ENCODE measurements at places on chromosomes 1 and 21.

GRCh38 chr1:94463056-94463764 is 45.0 kb downstream of the ABCD3 start:
- no peak for DNase-seq

DNA sequence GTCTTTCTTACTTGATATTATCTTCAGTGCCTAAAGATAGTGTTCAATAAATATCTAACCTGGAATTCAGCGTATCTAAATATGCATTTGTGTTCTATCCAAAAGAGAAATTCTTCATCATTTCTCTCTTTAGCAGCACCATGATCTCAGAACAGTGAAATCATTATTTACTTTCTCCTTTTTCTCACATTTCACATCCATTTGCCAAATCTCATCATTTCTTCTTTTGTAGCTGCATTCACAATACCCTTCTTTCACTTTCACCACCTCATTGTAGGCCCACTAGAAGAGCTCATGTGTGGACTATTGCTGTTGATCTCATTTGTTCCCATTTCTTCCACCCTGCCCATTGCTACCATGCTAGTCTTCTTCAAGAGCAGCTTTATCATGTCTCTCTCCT is 178.0 kb downstream of the PHTF1 start:
- DNase-seq, result no peak

- DNase-seq, result no peak
These were observed 109.6 kb downstream of the SLC45A1 start for GRCh38 chr1:8427493-8427892.

DNA sequence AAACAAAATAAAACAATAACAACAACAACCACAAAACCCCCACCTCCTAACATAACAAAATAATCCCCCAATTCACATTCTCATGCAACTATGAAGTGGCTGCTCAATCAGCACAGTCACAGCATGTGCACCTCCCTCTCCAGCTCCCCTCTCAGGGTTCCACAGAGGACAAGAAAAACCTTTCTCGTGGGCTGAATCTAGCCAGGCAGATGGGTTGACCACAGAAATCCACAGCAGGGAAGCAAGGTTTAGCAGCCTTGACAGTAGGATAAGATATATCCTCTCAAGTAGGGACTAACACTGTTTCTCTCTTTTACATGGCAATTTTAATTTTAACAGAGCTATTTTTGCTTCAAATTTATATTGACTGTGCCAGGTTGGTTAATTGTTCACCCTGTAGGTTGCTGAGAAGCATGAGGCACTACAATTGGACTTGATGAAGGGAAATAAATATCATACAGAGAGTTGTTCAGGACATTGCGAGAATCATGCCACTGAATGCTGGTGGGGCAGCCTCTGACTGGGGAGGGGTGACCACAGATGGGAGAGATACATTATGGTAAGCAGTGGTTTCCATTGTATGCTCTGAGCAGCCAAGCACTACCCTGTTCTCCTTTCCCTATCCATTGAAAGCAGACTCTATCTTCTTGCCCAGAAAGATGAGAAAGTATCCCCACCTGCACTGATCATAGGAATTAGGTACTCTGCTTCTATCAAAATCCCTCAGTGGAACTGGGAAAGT is 535.1 kb downstream of the DPYD start:
- no peak for DNase-seq

DNA sequence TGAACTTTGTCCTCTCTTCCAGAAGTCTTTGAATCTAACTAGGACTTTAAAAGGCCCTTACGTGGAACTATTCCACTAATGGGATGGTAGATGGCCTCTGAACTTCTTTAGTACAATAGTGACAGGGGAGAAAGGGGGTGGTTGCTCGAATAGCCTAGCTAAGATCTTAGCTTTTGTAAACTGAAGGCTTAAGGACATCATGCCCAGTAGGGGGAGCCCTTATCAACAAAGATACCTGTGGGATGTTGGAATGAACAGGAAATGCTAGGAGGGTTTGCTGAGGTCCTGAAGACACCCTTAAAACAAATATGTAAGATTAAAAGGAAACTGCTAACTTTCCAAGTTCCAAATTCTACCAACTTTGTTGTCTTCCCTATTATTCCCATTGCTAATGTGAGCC is 33.2 kb downstream of the NHLH2 start:
- DNase-seq, result no peak

- no peak for DNase-seq
These were observed 13.1 kb downstream of the KRTAP13-1 start for GRCh38 chr21:30408782-30409494.

GRCh38 chr1:53134961-53135734 is 7.3 kb downstream of the SLC1A7 start:
- no peak for DNase-seq

GRCh38 chr1:51313961-51314777 is 16.2 kb downstream of the TTC39A start:
- DNase-seq, result no peak

GRCh38 chr1:235423214-235423652 is 56.0 kb downstream of the TBCE start:
- DNase-seq, result no peak

DNA sequence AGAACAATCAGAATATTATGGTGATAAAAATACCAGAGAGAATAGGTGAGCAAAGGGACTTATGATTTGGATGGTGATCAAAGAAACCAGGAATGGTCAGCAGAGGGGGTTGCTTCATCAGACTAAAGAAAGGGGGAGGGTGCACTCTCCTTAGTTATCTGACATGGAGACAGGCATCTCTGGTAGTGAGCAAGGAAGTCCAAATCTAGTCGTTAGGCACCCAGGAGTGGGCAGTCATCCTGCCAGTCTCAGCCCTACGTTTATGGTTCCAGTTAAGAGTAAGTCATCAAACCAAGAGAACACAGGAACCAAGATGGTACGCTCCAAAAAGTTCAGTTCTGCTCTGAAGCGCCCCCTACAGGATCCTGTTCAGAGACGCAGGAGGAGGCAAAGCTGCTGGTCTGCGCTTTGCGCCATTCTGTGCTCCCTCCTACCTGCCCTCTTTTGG is 28.6 kb downstream of the EBNA1BP2 start:
- DNase-seq, result no peak

DNA sequence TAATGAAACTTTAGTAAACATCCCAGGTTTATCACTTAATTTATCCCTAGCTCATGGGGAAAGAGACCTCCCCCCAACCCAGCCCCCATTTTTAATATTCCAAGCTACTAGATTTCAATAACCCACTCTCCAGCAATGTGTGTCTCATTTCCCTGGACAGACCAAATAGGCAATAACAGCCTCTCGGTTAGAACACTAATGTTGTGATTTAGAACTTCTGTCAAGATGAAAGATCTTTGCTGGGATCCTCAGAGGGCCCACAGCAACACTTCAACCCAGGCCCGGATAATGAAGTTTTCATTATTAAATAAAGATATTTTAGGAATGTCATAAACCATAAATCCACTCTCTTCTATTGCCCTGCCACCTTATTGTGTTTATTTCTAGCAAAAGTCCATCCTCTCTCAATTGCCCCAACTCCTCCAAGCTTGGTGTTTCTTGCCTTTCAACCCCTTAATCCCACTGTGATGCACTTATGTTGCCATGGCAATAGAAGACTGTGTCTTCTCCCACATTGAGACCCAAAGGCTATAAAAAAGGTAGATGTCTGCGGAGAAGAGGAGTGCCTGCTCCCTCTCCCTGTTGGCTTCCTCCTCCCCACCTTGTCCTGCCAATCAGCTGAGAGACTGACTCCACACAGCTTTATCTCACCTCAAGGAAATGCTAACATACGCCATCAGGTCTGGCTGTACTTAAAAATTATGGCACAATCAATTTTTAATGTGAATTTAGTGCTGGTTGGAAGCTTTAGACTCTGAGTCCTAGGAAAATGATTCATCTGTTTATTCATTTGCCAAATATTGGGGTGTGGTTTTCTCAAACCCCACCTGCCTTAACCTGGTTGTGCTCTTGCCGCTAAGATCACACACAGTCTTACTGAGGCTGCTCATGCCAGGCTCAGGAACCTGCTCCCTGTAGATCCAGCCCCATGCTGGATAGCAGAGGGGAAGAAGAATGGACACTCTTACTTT is 258.3 kb upstream of the CAMK1G start:
- no peak for DNase-seq

GRCh38 chr1:246629030-246629429 is 62.8 kb downstream of the CNST start:
- no peak for DNase-seq

DNA sequence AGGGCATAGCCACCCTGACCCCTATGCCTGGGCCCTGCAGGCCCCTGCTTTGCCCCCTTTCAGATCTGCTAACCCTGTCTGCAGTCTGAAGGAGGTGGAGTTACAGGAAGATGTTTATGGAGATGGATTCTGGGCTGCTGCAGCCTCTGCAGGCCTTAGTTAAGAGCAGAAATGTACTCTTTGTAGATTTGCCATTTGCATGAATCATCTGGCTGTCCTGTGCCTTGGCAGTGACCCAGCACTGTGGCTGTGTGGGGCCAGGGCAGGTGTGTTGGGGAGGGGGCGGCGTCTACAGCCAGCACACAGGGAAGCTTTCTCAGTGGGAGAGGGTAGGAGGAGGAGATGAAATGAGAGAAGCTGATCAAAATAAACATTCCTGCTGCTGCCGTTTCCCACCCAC is 867.3 kb downstream of the PLA2G4A start:
- DNase-seq, result no peak

GRCh38 chr1:101217148-101217547 is 19.7 kb upstream of the S1PR1 start:
- DNase-seq, result no peak

DNA sequence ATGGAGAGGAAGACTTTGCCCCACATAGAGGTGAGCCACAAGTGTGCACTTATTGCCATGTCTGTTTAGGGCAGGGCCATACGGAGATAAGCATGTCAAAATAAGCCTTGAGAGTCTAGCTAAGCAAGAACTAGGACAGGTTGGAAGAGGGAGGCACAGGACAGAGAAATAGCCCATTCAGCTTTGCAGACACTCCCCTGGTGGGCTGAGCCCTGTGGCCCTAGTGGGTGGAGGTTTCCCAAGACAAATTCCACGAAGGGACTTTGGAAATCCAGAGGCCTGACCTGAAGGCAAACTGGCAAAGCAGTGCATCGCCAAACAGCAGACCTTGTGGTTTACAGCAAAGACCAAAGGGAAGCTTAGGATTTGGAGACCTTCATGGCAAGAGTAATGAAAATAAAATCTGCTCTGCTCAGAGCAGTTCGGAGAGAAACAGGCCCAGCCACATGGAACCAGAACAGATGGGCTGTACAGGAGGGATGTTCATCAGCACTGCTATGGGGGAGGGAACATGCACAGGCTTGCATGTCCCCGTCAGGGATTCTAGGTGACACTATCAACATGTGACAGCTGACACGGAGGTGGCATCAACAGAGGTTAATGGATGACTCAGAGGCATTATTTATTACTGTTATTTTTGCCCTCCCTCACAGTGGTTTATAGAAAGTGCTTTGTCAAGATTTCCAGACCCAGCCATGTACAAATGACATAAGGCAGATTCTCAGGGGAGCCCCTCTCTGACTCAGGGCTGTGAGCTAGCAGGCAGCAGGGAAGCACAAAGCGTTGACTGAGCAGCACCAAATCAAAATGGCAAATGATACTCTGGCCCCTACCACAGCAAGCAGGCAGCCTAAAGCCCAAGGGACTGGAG is 90.1 kb upstream of the IRF2BP2 start:
- no peak for DNase-seq

GRCh38 chr1:67834246-67834877 is 1.1 kb upstream of the GNG12 start:
- no peak for DNase-seq

GRCh38 chr21:38985568-38986378 is 180.0 kb downstream of the ETS2 start:
- DNase-seq, result no peak

DNA sequence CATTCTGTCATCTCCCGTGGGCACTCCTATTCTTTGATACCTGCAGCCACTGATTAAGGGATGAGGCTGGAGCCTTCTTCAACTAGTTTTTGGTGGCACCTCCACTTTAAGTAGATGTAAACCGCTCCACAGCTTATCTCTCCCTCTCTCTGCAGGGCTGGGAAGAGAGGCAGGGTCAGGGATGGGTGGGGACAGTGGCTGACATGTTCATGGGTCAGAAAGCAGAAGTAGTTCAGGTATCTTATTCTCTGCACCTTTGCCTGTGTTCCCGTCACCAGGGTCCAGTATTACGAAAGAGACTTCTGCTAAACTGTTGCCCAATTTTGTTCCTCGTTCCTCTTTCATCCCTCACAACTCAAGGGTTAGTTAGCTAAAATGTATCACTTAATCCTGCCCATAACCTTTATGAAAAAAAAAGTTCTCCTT is 51.7 kb upstream of the EDEM3 start:
- no peak for DNase-seq

DNA sequence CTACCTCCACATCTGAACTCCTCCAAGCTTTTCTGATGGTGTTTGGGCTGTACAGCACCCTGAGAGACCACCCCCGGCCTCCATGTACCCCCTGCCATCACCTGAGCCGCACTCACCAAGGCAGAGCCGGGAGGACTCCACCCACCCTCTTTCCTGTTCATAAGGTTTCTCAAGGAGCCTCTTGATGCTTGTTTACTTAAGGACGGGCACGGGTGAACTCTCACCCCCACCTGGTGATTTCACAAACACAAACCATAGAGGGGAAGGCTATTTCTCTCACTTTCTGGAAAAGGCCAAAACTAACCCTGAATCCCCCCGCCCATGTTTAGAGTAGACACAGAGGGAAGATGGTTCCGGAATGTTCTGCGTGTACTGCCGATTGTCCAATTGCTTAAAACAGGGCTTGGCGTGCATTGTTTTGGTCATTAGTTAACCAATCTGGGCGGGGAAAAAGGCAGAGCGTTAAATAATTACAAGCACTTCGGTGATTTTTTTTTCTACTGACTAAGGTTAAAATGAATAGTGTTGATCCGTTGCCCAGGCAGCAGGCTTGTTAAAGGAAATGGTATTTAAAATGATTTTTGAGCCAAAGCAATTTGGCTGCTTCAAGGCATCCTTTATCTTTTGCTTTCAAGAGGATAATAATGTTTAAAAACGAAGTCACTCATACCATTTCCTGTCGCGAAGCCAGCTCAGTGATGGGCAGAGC is 279.8 kb upstream of the VAMP3 start:
- DNase-seq, result no peak

- no peak for DNase-seq
These were observed 33.6 kb downstream of the PGBD5 start for GRCh38 chr1:230392536-230392909.

GRCh38 chr1:18100491-18101063 is 7.0 kb upstream of the IGSF21 start:
- no peak for DNase-seq

DNA sequence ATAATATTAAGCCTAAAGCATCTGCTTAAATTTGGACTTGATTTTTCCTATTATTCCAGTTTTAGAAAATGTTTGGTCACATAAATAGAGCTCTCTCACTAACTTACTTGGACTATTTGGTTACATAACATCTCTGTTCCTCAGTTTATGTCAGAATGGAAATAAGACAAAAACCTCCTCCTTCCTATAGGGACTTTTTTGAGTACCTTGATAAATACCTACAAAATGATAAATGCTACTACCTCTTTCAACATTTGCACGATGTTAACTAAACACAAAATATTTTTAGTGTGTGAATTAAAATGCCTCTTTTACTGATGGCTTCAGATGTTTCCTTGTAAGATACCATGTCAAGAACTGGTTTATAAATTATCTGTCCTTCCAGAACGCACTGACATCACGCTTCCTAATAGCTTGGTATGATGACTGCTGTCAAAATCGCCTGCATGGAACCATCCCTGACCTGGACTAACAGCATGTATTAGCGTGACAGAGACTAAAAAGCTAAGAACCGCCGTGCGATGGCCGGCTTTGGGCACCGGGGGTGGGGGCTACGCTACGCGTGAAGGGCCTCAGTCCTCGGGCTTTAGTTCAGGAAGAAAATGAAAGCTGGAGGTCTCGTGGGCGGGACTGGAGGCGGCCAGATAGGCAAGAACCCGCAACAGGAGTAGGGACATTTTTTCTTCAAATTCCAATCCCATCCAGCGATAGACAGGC is 133.2 kb upstream of the BARHL2 start:
- DNase-seq, result no peak

Data from activated T-helper 1 cell treated with Interleukin-2 at 50 U/mL for 16 hours (primary cell).